ENCODE measurements at places on chromosomes 5 and 9.

GRCh38 chr5:178526773-178527457 lies 63.3 kb downstream of the COL23A1 start:
- no peak for DNase-seq

DNA sequence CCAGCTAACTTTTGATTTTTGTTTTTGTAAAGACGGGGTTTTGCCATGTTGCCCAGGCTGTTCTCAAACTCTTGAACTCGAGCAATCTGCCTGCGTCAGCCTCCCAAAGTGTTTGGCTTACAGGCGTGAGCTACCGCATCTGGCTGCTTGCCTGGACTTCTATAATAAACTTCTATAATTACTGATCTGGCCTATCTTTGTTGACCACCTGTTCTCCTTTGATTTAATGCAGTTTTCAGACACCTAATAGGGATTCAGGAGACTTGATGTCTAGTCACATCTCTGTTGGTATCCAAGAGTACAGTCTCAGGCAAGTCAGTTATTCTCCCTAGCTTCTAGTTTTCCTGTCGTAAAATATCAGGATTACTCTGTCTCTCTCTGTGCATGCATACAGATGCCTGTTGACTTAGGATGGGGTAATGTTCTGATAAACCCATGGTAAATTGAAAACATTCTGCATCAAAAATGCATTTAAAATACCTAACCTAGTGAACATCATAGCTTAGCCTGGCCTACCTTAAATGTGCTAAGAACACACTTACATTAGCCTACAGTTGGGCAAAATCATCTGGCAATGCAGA lies 51.5 kb upstream of the NR3C1 start:
- no peak for DNase-seq

DNA sequence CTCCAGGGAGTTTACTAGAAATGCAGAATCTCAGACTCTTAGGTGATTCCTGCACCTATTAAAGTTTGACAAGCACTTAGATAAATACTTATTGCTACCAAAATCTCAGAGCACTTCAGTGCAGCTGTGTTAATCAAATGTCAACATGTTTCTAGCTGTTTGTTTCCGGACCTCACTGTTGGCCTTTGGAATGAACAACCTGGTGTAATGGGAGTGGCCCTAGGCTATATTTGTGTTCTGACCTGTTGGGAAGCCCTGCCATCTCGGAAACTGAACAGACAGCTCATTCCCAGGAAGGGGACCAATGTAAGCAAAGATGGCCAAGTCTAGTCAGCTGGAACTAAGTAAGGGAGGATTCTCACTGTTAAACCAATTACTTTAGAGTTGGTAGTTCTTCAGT lies 145.0 kb upstream of the SLC28A3 start:
- DNase-seq = no peak

- no peak for DNase-seq
Observed at GRCh38 chr5:181166812-181167733, 19.7 kb downstream of the OR2V2 start.

DNA sequence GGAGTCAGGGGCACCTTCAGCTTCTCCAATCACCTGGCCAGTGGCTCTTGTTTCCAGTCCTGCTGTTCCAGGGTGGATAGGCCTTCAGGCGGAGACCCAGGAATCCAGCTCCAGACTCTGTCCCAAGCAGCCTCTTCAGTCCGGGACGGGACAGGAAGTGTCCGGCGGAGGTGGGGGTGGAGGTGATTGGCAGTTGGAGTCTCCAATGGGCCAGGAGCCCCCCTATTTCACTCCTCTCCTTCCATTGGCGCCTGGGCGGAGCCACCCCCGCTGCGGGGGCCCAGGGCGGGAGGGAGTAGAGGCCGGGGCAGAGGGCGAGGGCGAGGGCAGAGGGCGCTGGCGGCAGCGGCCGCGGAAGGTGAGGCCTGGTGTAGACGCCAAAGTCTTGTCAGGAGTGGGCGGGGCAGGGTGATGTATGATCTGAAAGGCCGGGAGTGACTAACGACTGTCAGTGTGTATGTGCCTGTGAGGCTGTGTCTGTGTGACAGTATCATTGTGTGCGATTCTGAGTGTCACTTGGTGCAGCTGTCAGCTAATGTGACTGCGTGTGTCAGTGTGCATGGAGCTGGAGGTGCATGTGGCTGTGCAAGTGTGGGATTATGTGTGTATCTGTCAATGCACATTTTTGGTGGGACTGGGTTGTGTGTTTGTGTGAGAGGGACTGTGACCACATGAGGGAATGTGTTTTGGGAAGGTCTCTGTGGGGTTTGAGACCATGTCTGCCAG lies at the start of gene IL11RA:
Gene IL11RA, plus strand, starts transcription at position 310 of the 726 bp plus-strand sequence. CDS start 3,033 bp downstream, outside the sequence.
- peak; percentile 59 for DNase-seq

DNA sequence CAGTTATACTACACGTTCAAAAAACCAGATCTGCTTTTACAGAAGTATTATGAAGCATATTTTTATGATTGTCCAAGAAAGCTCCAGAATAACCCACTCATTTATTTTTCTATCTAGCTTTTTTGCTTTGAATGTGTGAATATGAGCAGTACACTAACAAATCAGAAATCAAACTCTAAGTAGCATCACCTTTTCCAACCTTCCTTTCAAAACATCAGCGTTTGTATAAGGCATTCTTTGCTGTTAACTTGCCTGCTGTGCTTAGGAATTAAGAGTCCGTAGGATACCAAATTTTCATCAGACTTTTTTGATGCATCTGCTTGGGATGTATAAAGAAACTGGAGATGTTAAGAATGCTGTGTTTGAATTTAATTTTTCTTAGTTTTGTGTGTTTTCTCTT lies 3.8 kb downstream of the TLE4 start:
- no peak for DNase-seq

GRCh38 chr9:91060520-91061343 lies 259.1 kb downstream of the SYK start:
- peak; percentile 96 for DNase-seq

DNA sequence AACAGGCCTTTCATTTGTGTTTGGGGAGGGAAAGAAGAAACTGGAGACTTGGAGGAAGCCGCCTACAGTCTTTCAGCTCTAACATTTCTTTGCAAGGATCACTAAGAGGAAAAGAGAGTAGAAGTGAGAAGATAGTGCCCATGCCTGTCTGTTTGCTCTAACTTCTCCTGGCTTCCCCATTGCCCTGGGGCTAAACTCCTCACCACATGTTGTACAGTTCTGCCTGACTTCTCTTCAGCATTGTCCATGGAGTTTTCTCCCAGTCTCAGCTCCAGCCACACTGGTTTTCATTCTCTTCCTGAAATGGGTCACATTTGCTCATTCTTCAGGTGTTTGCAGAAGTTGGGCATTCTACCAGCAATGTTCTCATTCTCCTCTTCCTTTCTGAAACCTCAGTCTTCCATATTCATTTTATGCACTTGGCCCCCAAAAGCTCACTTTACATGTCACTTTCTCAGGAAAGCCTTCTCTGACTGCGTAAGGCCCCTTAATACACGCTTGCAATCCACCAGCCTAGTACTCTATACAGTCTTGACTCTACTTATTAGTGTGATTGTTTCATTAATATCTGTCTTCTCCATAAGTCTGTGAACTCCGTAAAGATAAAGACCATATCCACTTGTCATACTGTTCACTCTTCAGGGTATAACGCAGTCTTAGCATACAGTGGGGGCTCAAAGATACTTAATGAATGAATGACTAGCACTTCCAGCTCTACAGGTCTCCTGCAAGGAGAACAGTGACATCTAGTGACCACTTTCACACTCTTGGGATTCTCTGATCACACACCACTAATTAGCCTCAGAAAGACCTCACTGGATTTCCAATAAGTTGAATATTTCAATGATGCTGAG lies 40.2 kb upstream of the TRIM32 start:
- DNase-seq = no peak

DNA sequence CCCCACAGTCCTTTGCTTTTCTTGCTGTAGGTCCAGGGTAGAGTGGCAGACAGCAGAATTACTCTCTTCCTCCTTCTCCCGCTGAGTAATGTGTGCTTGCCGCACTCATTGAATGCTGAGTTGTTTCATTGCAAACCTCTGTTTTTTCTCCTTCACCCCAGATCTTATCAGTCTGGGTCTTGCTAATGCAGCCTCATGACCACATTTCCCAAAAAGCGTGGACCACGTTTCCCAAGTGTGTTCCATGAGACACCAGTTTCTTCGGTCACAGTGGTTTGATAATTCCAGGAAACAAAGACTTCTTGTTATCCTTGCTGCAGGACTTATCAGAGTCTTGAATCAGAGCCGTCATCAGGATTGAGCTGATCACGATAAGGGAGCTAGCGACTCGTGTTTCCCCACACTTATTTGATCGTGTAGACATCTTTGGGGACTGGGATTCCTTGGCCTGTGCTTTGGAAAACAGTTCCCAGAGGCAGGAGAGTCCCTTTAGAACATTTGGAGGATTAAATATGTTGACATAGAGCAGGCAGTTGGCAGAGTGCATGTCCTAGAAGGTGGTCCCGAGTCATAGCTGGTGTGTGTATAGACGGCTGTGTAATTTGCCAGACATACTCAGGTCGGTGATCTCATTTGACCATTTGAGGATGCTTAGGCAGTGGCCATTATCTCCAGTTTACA lies 4.4 kb downstream of the LRRC8A start:
- no peak for DNase-seq

- peak; percentile 32 for DNase-seq
Observed at GRCh38 chr5:102910240-102911226, 155.4 kb downstream of the PAM start.

DNA sequence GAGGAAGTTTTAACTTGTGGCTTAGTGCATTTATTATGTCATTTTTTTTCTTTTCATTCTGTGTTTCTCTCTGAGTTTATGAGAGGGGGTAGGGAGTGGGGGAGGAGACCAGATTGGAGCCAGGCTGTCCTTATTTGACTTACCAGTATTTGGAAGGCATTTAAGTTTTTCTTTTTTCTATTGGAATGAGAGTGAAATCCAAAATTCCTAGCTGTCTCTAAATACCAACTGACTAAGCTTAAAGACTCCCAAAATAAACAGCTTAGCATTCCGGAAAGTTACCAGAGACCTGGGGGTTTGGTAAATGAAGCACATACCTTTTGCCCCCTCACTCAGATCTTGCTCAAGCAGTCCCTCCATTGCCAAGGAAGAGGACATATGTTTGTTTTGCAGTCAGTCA lies 581.9 kb upstream of the BRINP1 start:
- DNase-seq = peak; percentile 96

All from AG09309 (cell line).